Activated gamma-delta T cell treated with Interleukin-2 at 50 U/mL for 16 hours (primary cell): ENCODE measurements at places on chromosomes 13 and 19.

DNA sequence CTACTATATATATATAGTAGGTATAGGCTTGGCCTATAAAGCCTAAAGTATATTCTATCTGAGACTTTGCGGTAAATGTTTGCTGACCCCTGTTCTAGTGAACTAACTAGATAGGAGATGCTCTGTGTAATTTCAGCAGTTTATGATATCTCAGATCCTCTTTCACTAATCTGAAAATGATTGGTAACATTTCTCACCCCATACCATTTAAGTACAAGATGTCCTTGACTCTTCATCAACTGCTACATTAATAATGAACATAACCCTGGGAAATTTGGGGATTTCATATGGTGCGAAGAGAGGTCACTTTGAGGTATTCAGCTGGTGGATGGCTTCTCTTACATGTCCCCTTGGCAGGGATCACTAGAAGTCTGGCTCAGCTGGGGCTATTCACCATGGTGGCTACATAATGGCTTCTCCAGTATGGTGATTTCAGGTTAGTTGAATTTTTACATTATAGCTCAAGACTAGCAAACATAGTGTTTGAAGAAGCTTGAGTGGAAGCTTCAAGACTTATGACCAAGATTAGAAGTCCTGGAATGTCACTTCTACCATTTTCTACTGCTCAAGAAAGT is 103.6 kb upstream of the MYCBP2 start:
- no peak for DNase-seq

DNA sequence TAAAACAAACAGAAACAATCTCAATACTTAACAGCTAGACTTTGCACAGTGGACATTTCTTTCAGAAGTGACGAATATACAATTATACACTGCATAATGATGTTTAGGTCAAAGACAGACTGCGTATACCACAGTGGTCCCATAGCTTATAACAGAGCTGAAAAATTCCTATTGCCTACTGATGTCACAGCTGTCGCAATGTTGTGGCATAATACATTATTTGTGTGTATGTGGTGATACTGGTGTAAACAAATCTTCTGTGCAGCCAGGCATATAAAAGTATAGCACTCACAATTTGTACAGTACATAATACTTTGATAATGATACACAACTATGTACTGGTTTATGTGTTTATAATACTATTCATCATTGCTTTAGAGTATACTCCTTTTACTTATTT is 116.7 kb downstream of the TNFRSF19 start:
- DNase-seq = no peak

DNA sequence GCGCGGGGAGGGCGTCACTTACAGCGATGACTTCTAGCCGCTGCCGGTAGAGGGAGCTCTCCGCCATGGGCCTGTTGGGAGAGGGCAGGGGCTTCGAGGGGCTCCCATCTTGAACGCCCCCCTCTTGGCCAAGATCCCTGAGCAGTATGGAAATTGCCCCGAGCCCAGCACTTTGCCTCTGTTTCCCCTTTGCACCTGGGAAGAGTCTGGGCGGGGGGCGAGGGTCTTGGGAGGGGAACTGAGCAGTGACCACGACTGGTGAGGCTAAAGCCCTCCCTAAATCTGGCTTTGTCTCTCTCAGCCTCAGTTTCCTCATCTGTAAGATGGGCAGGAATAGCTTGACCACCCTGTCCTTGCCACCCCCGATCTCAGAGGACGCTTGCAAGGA is 2.8 kb downstream of the PALM3 start:
- DNase-seq = peak; percentile 46

DNA sequence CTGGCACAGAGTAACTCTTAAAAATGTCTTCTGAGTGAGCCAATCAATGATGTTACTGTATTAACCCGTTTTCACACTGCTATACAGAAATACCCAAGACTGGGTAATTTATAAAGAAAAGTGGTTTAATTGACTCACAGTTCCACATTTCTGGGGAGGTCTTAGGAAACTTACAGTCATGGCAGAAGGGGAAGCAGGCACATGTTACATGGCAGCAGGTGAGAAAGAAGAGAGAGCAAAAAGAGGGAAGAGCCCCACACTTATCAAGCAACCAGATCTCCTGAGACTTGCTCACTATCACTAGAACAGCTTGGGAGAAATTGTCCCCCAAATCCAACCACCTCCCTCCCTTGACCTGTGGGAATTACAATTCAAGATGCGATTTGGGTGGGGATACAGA is 97.6 kb upstream of the MIR17HG start:
- no peak for DNase-seq

DNA sequence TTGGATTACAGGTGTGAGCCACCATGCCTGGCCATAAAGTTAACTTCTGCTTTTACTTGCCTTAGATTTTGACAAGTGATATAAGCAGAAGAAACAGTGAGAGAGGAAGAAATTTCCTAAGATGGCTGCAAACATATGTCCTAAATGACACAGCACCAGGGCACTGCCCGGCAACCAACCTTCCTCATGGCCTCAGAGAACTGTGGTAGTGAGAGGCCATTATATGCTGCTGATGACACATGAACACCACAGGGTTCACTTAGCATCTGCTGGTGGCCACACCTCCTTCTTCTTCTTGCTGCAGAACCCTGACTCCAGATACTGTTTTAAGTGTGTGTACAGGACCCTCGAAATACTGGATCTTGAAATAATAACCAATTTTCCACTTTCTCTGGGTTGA is 88.2 kb downstream of the KCTD12 start:
- no peak for DNase-seq

DNA sequence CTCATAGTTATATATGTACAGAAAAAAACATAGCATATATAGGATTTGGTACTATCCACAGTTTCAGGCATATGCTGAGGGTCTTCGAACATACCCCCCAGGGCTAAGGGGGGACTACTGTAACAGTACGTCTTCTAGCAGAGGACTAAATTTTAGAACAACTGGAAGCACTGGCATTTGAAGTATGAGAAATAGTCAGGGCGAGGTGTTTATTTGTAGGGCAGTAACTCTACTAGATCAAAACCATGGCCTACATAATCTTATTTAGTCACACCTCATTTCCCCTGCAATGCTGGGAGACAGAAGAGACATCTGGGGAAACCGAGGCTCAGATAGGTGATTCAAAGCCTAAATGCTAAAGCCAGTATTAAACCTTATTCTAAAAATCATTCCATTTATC is 245.6 kb downstream of the DCT start:
- DNase-seq = no peak

GRCh38 chr19:42540071-42540553 is 11.8 kb upstream of the CEACAM1 start:
- no peak for DNase-seq

- no peak for DNase-seq
Measured at GRCh38 chr19:17951157-17951989, 15.5 kb upstream of the KCNN1 start.

GRCh38 chr19:11382898-11383705 is 1.0 kb downstream of the EPOR start:
- peak; percentile 27 for DNase-seq

DNA sequence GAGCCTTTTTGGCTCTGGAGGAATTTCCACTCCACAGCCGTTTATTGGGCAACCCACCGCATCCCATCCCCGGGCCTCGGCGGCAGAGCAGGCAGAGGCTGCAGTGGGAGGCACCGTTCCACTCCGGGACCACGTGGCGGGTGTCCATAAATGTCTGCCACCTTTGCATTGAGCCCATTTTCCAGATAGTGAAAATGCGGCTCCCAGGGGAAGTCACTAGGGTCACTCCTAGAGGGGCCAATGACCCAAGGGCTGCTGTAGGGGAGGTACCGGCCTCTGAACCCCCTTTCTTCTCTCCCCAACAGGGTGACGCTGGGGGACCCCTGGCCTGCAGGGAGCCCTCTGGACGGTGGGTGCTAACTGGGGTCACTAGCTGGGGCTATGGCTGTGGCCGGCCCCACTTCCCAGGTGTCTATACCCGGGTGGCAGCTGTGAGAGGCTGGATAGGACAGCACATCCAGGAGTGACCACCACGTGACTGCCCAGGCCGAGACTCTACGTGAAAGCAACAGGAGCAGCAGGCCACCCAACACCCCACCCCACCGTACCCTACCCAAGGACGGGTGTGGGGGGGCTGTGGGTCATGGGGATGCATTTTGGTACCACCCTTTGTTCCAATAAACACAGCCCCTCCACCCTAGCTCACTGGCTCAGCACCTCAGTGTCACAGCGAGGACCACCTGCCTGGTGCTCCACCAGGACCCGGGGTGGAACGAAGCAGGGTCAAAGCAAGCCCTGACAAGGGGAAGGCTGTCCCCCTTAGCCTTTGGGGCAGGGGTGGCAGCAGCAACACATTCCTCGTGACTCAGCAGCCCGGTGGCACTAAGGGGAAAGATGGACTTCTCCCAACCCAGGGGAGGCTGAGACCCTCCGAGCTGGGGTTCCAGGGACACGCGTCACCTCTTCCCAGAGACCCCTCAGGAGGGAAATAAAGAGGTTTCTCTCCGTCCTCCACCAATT is 1.5 kb downstream of the TIMM13 start:
- no peak for DNase-seq

DNA sequence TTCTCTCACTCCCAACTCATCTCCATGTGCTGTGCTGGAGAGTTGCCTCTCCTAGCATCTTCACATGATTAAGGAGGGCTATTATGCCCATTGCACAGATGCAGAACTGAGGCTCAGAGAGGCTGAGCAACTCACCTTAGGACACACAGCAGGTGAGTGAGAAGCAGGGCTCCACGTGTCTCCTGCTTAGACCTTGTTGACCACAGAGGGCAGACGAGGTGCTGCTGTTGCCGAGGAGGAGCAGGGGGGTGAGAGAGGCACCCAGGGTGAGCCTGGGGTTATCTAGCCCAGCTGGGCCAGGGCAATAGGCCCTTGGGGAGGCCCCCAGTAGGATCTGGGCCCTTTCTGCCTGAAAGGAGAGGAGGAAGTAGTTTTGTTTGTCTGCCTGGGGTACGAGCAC is 2.4 kb upstream of the HSH2D start:
- DNase-seq = no peak

- peak; percentile 54 for DNase-seq
Measured at GRCh38 chr19:1408300-1409203, 1.2 kb downstream of the DAZAP1 start.

- no peak for DNase-seq
Measured at GRCh38 chr13:111275995-111276618, 44.3 kb upstream of the TEX29 start.

GRCh38 chr13:76667551-76667950 is 218.7 kb downstream of the KCTD12 start:
- DNase-seq = no peak

DNA sequence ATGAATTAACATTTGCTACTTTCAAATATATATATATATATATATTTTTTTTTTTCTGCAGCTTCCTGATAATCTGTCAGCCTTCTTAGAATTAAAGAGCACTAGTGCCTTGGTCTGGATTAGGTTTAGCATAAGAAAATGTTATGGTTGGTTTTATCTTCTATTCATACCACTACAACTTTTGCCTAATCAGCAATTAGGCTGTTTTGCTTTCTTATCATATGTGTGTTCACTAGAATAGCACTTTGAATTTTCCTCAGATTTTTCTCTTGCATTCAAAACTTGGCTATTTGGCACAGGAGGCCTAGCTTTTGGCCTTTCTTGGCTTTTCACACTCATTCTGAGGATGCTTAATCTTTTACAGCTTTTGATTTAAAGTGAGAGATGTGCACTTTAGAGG is 1468.1 kb downstream of the PCDH9 start:
- no peak for DNase-seq

DNA sequence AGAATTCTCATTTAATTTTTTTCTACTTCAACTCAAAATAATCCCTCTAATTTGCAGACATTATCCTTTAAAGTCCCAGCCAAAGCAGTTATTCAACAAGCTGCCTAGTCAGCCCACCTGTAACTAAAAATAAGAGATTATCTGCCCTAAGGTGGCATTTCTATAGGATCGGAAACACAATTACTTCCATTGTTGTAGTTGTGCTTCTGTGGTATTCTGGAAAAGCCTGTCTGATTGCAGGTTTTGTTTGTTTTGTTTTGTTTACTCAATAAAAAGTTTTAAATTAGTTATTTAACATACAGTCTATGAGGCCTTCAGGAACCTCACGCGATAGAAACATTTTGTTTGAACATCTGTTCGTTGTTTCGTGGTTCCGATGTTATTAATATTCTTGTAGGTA is 101.0 kb downstream of the ZIC5 start:
- no peak for DNase-seq

GRCh38 chr13:35990196-35990595 is 141.0 kb downstream of the DCLK1 start:
- DNase-seq = no peak

- no peak for DNase-seq
Measured at GRCh38 chr19:8324186-8325050, 3.1 kb downstream of the RPS28 start.

DNA sequence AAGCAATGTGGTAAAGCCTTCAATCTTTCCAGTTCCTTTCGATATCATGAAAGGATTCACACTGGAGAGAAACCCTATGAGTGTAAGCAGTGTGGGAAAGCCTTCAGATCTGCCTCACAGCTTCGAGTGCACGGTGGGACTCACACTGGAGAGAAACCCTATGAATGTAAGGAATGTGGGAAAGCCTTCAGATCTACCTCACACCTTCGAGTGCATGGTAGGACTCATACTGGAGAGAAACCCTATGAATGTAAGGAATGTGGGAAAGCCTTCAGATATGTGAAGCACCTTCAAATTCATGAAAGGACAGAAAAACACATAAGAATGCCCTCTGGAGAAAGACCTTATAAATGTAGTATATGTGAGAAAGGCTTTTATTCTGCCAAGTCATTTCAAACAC is 15.6 kb upstream of the ZNF763 start:
- no peak for DNase-seq

DNA sequence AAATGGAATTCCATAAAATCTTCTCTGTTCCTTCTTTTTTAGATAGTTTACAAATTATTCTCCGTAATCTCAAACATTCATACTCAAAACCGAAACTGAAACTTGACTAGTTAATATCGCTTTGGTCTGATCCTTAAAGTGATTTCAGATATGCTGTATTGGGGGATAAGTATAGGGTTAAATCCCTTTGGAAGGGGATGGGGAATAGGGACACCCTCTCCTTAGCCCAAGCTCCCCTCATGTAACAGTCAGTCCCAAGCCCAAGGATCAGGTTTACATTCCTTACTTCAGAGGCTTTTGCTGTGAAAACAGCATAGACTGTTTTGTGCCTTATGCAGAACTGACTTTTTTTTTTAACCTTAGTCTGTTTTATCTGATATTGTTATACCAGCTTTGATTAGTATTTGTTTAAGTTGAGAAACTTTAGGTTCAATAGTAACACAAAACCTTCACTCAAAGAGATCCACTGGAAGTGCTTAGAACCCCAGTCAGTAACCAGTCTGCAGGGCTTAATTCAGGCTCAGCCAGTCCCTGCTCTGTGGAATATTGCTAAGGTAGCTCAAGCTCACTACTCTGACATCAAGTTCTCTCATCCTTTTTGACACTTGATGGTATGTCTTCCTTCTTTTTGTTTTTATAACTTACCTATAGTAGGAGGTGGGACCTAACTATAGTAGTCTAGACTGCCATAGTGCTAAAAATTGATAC is 10.5 kb downstream of the CDADC1 start:
- DNase-seq = no peak

DNA sequence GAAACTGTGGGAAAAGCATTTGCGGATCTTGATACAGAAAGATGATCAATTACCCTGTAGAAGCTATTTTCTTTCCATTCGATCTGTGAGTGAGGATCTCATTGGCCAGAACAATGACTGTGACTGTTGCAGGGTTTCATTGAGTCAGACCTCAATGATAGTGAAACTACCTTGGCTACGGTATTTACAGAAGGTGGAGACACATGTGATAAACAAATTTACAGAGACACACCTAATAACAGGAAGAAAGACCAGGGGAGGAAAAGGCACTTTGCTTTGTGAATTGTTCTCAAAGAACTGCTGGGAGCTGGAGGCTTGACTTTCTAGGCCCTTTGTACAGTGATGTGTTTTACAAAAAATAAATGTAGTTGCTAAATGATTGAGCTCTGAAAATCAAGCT is 19.9 kb upstream of the ARGLU1 start:
- no peak for DNase-seq
